ENCODE measurements at places on chromosomes 6 and 20. TPM values are rescaled to one million over a fixed set of nuclear protein-coding genes. Genes with fewer than 3 reads are reported as not detected.

DNA sequence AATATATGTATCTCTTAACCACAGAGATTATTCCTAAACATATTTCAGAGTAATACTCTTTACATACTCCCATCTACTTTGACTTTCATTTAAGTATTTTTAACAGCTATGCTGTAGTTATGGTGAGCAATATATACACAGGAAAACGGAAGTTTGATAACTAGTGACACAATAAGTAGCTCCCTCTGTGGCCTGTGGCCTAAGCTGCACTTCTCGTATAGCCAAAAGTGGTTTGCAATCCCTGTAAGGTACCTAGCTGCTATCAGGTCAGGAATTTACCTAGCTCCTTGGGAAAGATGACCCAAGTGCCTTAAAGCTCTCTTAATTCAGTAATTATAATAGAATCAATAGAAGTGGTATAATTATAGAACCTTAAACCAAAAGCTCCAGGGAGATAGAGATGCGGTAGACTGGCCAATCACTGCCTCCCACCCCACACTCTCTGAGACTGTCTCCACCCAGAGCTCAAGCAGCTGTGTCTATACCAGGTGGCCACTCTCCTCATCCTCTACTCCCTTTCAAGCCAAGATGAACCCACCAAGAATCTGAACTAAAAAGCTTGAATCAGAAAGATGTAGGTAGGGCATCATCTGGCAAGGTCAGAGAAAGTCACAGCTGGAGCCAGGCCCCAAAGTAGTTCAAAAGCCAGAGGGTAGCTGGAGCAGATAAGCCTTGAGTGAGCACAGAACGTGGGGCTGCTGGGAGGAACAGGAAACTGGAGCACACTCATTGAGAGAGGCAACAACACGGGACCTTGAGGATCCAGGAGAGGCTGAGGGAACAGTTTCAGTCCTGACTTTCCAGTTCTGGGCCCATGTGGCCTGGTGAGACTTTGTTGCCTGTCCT lies 84.9 kb upstream of the ASF1A start:
- DNase-seq, result no peak

- DNase-seq, result no peak
Measured at GRCh38 chr20:17026346-17026745, 200.5 kb upstream of the PCSK2 start.

- no peak for DNase-seq
Measured at GRCh38 chr6:37557645-37558114, 58.0 kb upstream of the CCDC167 start.

The FERMT1 gene
- total RNA-seq, result 1.1 TPM

The PDYN gene
- total RNA-seq, result not detected
